Vagina (tissue), 2 donors: ENCODE measurements at places on chromosomes 1 and 21.

DNA sequence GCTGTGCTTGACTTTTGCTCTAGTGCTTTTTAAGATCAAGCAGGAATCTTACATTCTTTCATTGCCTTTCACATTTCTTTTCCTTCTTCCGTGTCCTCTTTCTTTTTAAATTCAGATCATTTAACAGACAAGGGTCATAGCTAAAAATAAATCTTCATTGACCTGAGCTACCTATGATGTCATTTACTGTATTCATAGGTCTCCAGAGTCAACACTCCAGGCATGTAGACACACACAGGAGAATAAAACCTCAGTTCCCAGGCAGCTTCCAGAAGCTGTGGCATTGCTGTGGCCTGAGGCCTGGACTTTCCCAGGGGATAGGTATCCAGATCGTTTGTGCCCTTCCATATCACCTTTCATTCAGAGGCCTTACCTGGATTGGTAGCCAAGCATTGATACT, 38.5 kb upstream of the ENAH start:
- no peak for DNase-seq
- no peak overlapping the region for H3K27ac ChIP-seq
- H3K4me3 ChIP-seq: no peak overlapping the region
- peaks cover 29% of the 10 kb centered on the region for H3K4me1 ChIP-seq

DNA sequence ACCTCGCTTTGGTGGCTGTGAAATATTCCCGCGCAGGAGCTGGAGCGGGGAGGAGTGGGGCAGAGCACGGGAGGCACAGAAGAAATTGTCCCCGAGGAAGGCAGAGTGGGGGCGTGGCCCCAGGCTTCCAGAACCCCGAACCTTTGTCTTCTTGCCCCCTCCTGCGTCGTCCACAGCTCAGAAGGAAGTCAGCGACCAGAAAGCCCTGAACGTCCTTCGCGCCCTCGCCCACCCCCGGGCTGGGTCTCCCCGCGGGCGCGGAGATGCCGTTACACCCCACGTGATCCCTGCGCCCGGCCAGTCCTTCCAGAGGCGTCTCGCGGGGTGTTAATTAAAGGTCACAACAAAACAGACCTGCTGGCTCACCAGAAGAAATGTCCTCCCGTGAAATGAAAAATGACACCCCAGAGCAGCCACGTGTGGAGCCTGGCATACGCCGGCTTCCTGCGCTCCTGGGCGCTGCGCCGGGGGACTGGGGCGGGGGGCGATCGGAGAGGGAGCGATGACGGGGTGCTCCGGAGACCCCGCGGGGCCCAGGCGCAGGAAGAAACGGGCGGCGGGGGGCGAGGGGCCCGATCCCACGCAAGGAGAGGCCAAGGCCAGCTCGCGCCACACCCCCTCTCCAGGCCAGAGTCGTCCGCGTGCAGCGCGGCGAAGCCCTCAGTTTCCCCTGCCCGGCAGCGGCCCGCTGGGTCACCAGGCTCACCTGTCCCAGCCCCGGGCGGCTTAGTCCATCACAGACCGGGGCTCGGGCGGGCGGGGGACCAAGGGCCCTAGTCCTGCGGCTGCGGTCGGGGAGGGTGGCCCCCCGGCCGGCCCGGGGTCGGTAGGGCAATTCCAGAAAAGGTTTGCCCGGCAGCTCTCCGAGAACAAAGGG, 995 bp upstream of the KIF26B start:
- peak overlapping the region; percentile 51 for H3K4me3 ChIP-seq
- no peak overlapping the region for H3K27ac ChIP-seq
- no peaks in the 10 kb centered on the region for H3K27me3 ChIP-seq
- DNase-seq: no peak
- H3K4me1 ChIP-seq: peaks cover 34% of the 10 kb centered on the region

GRCh38 chr1:32438136-32438535, 26.7 kb upstream of the ZBTB8B start:
- no peaks in the 10 kb centered on the region for H3K4me1 ChIP-seq
- no peaks in the 10 kb centered on the region for H3K36me3 ChIP-seq
- DNase-seq: no peak
- no peak overlapping the region for H3K4me3 ChIP-seq
- H3K27ac ChIP-seq: no peak overlapping the region
- no peaks in the 10 kb centered on the region for H3K27me3 ChIP-seq

DNA sequence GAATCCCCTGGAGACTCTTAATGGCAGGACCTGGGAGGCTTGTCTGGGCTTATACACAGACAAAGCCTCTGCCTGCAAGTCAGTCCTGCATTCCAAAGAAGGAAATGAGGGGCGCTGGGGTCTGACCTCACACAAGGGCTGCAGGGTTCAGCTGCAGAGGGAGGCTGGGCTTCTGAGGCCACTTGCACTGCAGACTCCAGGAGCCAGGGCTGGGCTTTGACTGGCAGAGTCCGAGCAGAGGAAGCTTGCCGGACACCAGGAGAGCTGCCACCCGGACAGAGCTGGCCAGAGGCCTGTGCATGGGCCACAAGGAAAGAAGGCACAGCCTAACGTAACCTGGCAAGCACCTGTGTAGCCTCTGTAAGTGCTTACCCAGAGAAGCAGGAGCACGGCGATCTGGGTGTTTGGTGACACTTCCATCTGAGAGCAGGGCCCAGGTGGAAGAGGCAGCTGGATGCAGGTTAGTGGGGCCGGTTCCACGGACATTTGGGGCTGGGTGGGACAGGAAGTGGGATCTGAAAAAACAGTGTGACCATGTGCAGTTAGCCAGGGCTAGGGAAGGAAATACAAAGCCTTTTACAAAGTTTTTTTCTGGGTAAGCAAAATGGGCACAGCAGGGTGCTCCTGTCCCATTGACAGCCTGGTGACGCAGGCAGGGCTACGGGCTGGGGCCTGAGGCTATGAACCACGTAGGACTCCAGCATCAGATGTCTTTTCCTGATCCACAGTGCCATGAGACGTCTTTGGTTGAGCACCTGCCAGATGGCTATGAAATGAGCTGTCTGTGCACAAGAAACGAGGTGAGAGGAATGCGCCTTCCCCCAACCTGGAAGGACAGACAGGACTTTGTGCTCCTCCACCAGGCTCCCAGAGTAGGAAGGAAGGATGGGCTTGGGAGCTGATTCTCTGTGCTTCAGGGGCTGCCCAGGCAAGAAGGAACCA, 37.3 kb upstream of the LBR start:
- no peak overlapping the region for H3K4me3 ChIP-seq
- no peaks in the 10 kb centered on the region for H3K27me3 ChIP-seq
- no peak for DNase-seq
- H3K27ac ChIP-seq: no peak overlapping the region
- H3K4me1 ChIP-seq: peaks cover 34% of the 10 kb centered on the region
- no peaks in the 10 kb centered on the region for H3K36me3 ChIP-seq

- DNase-seq: no peak
- no peak overlapping the region for H3K27ac ChIP-seq
- H3K4me1 ChIP-seq: no peaks in the 10 kb centered on the region
- no peak overlapping the region for H3K4me3 ChIP-seq
These were observed 142.5 kb downstream of the TNR start for GRCh38 chr1:175600721-175601440.

GRCh38 chr1:22471610-22472009, 20.0 kb downstream of the ZBTB40 start:
- DNase-seq: no peak
- H3K36me3 ChIP-seq: no peaks in the 10 kb centered on the region
- H3K4me1 ChIP-seq: peaks cover 37% of the 10 kb centered on the region
- no peaks in the 10 kb centered on the region for H3K27me3 ChIP-seq
- no peak overlapping the region for H3K27ac ChIP-seq

DNA sequence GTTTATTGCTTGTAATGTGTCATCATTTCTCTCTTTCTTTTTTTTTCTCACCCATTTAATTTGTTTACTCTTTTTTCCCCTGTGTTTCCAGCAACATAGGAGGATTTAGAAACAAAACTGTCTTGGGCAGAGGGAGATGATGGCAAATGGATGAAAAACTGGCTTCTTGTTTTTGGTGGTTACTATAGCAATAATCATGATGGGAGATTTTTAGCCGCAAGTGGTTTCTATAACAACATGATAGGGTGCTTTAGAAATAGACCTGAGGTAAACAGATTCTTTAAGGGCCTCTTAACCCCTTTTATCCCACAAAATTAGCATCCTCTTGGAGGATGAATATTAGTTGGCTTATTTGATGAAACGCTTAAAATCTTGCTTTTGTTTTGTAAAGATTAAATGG, 51.6 kb downstream of the CRB1 start:
- no peaks in the 10 kb centered on the region for H3K36me3 ChIP-seq
- no peak for DNase-seq
- no peak overlapping the region for H3K4me3 ChIP-seq
- H3K27ac ChIP-seq: no peak overlapping the region
- no peaks in the 10 kb centered on the region for H3K27me3 ChIP-seq
- H3K4me1 ChIP-seq: no peaks in the 10 kb centered on the region

DNA sequence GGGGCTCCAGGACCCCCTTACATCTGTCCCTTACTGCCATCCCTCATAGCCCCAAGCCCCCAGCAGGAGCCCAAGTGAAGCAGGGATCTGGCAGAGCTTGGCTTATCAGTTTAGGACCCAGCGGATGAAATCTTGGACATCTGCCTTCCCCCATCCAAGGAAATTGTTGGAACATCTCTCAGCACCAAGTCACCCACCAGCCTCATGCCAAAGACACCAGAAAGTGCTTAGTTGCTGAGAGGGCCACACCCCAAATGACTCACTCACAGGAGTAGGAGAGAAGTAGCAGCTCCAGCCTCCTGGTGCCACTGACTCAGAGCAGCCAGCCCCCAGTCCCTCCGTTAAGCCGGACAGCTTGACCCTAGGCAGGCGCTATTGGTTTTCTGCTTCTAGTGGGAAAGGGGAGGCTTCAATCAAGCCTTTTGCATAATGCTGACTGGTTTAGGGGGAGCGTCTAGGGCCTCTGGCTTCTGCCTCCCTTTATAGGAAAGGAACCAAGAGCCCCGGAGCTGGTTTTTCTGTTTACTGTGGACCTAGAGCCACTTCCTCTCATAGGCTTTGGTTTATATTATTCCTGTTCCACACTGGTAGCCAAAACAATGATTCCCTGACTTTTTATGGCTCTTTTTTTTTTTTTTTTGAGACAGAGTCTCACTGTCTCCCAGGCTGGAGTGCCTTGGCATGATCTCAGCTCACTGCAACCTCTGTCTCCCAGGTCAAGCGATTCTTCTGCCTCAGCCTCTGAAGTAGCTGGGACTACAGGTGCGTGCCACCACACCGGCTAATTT, 114.2 kb upstream of the IPO9 start:
- H3K27ac ChIP-seq: peak overlapping the region; percentile 95
- no peaks in the 10 kb centered on the region for H3K36me3 ChIP-seq

- no peaks in the 10 kb centered on the region for H3K27me3 ChIP-seq
- H3K36me3 ChIP-seq: peaks cover 23% of the 10 kb centered on the region
- DNase-seq: no peak
- H3K27ac ChIP-seq: peak overlapping the region; percentile 96
- peaks cover 56% of the 10 kb centered on the region for H3K4me1 ChIP-seq
- peak overlapping the region; percentile 61 for H3K4me3 ChIP-seq
These were observed 709 bp downstream of the TNFRSF14 start for GRCh38 chr1:2556678-2557481.

DNA sequence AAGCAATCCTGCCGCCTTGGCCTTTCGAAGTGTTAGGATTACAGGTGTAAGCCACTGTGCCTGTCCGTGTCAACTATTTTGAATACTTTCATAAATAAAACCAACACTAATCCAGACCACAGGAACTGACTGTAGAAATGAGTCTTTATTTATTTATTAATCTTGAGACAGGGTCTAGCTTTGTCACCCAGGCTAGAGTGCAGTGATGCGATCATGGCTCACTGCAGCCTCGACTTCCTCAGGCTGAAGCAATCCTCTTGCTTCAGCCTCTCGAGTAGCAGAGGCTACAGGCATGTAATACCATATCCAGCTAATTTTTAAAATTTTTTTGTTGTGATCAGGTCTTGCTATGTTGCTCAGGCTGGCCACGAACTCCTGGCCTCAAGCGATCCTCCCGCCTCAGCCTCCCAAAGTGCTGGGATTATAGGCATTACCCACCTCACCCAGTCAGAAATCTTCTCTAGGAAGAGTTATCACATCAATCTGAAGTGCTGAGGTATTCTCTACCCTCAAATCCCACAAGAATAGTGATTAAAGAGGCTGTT, 21.7 kb upstream of the CPLANE2 start:
- DNase-seq: no peak
- H3K4me3 ChIP-seq: no peak overlapping the region
- H3K27me3 ChIP-seq: no peaks in the 10 kb centered on the region
- peaks cover 20% of the 10 kb centered on the region for H3K36me3 ChIP-seq

DNA sequence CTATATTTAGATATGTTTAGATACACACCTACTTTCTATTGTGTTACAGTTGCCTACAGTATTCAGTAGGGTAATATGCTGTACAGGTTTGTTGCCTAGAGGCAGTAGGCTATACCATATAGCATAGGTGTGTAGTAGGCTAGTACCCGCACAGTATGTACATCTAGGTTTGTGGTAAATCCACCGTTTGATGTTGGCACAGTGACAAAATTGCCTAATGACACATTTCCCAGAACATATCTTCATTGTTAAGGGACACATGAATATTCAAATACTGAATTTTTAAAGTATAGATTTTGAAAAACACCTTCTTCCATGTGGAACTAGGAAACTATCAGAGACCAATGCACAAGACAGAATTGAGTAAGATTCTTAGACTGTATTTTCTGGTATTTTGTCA, 22.6 kb upstream of the PDC start:
- H3K4me1 ChIP-seq: no peaks in the 10 kb centered on the region
- DNase-seq: no peak
- H3K4me3 ChIP-seq: no peak overlapping the region
- no peaks in the 10 kb centered on the region for H3K36me3 ChIP-seq
- no peak overlapping the region for H3K27ac ChIP-seq
- H3K27me3 ChIP-seq: no peaks in the 10 kb centered on the region

- H3K27ac ChIP-seq: no peak overlapping the region
- no peak overlapping the region for H3K4me3 ChIP-seq
- no peaks in the 10 kb centered on the region for H3K36me3 ChIP-seq
- no peaks in the 10 kb centered on the region for H3K4me1 ChIP-seq
These were observed 40.4 kb upstream of the LRRN2 start for GRCh38 chr1:204725821-204726448.

GRCh38 chr1:43398227-43398626, 8.5 kb downstream of the SZT2 start:
- H3K27me3 ChIP-seq: no peaks in the 10 kb centered on the region
- peaks cover 6% of the 10 kb centered on the region for H3K36me3 ChIP-seq
- H3K4me1 ChIP-seq: no peaks in the 10 kb centered on the region
- no peak for DNase-seq
- no peak overlapping the region for H3K4me3 ChIP-seq
- H3K27ac ChIP-seq: no peak overlapping the region

DNA sequence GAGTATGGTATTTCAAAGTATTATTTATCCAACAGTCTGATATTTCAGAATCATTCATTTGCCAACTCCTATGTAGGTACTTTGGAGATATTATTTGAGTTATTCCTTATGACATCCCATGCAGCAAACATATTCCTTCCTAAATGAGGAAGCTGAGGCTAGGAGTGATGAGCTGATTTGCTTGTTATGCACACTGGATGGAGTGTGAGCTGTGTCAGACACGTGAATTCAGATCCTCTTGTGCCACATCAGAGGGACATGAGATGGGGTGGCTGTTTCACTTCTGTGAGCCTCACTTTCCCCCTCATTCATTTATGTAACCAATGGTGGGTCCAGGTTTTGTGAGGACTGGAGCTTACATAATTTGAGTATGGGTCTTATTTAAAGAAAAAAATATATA, 215.9 kb downstream of the DISC1 start:
- no peaks in the 10 kb centered on the region for H3K4me1 ChIP-seq
- DNase-seq: no peak
- no peak overlapping the region for H3K27ac ChIP-seq
- H3K36me3 ChIP-seq: no peaks in the 10 kb centered on the region

GRCh38 chr1:218165701-218166114, 119.4 kb upstream of the RRP15 start:
- no peak for DNase-seq
- H3K4me1 ChIP-seq: peaks cover 25% of the 10 kb centered on the region
- H3K27me3 ChIP-seq: no peaks in the 10 kb centered on the region
- H3K4me3 ChIP-seq: peak overlapping the region; percentile 76
